Mesenchymal stem cell (in vitro differentiated cells and primary cell): ENCODE measurements at places on chromosomes 12 and 14.

DNA sequence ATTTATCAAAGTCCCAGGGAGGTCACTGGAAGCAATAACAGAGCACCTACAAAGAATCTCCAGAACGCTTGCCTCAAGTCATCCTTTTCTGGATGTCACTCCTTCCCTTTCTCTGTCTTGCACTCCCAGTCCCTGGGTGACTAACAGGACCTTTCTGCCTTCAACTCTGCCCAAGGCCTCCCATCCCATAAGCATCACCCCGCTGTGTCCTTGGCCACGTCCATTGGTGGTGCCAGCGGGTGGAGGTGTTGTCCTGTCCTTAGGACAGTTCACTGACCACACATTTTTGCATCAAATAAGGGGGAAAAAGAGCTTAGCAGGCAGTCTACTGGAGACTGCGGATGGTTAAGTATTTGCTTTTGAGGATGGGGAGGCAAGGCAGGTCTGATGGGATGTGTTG, 23.6 kb upstream of the PLEK2 start:
- no peaks in the 10 kb centered on the region for H3K36me3 ChIP-seq
- DNase-seq: no peak
- H3K4me1 ChIP-seq: no peaks in the 10 kb centered on the region
- no peak overlapping the region for H3K4me3 ChIP-seq
- no peak overlapping the region for H3K27ac ChIP-seq

GRCh38 chr14:105999361-106000028, 473.1 kb downstream of the TMEM121 start:
- no peak for DNase-seq
- no peaks in the 10 kb centered on the region for H3K27me3 ChIP-seq
- no peaks in the 10 kb centered on the region for H3K4me1 ChIP-seq
- H3K27ac ChIP-seq: no peak overlapping the region
- no peaks in the 10 kb centered on the region for H3K36me3 ChIP-seq

- no peak overlapping the region for H3K27ac ChIP-seq
- DNase-seq: no peak
- H3K27me3 ChIP-seq: no peaks in the 10 kb centered on the region
- no peak overlapping the region for H3K4me3 ChIP-seq
These were observed 206.3 kb upstream of the C14orf180 start for GRCh38 chr14:104373055-104373854.

DNA sequence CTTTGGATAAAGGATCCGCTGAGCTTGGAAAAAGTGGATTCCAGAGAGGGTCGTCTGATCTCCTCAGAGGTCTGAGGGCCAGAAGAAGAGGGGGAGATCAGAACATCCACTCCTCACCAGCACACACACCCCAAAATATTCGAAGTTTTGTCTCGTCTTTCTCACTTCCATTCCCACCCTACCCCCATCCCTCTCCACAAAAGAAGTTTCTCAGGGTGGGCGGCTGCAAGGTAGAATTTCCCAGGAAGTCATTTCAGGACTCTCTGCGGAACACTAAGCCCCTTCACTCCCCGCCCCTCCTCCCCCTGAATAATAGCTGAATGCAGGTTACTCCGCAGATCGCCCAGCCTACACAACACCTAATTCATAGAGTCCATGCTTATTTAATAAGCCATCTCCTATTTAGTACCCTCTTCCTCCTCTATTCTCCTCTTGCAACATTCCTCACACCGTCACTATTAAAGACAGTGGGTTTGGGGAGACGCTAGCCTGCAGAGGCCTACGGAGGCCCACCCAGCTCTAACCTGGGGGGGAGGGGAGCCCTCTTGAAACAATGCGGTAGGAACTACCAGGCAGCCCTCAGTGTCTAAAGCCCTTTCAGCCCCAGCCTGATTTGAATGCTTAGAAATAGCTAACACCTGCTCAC, 649 bp upstream of the SALL2 start:
- H3K4me3 ChIP-seq: peak overlapping the region; percentile 75
- peaks cover 25% of the 10 kb centered on the region for H3K27me3 ChIP-seq
- H3K27ac ChIP-seq: peak overlapping the region; percentile 69

DNA sequence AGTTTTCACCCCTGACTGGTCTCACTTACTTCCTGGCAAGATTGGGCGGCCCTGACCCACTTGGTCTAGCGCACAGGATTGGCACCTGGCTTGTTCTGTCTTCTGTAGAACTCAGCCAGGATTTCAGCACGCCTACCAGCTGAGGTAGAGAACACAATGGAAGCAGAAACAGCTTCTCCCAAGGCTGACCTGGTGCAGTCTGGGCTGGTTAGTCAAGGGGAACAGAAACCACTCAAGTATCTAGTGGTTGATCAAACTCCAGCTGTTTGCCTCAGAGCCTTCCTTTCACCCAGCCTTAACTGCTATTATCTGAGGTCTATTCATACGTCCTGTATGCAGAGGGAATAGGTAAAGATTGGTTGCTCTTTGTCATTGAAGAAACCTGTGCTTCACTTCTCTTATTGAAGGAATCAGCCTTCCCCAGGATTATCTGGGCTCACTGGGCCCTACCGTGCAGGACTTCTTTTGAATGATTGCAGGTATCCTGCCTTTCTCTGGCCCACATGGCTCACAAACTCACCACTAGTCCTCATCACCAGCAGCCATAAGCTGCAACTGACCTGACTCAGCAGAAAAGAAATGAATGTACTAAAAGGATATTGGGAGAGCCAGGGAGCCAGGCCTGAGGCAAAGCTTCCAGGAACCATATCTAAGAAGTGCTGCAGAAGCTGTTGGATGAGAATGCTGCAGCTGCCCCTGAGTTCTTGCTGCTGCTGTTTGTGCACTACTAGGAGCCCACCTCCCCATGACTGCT, 2.5 kb upstream of the PLEKHD1 start:
- DNase-seq: no peak
- H3K4me1 ChIP-seq: peaks cover 22% of the 10 kb centered on the region
- peaks cover 41% of the 10 kb centered on the region for H3K27me3 ChIP-seq
- no peak overlapping the region for H3K4me3 ChIP-seq
- no peaks in the 10 kb centered on the region for H3K36me3 ChIP-seq

DNA sequence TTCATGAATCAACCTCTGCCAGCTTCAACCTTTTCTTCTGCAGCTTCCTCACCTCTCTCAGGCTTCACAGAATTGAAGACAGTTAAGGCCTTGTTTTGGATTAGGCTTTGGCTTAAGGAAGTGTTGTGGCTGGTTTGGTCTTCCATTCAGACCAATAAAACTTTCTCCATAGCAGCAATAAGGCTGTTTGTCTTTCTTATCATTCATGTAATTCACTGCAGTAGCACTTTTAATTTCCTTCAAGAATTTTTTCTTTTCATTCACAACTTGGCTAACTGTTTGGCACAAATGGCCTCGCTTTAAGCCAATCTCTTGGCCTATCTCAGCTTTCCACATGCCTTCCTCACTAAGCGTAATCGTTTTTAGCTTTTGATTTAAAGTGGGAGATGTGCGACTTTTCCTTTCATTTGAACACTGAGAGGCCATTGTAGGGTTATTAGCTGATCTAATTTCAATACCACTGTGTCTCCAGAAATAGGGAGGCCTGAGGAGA, 229.5 kb downstream of the IPO8 start:
- no peaks in the 10 kb centered on the region for H3K4me1 ChIP-seq
- H3K4me3 ChIP-seq: no peak overlapping the region
- no peak for DNase-seq
- no peaks in the 10 kb centered on the region for H3K36me3 ChIP-seq
- H3K27me3 ChIP-seq: no peaks in the 10 kb centered on the region
- no peak overlapping the region for H3K27ac ChIP-seq

GRCh38 chr14:68958553-68958952, 20.5 kb downstream of the ACTN1 start:
- peak overlapping the region; percentile 24 for H3K27ac ChIP-seq
- H3K36me3 ChIP-seq: peaks cover 15% of the 10 kb centered on the region
- peak; percentile 71 for DNase-seq

DNA sequence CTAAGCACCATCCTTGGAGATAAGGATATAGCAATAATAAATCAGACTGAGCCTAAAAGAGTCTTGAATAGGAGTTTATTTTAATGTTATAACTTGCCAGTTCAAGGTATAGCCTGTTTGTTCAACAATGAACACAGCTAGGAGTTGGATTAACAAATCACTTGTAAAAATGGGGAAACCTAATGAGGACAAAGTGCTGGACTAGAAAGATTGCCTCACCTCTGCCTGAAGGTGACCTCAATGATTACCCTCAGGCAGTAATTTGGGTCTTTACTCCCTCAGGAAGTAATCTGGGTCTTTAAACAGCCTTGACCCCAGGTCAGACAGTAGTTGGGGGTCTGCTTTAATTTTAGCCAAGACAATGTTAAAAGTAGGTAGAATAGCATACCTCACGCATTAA, 35.5 kb upstream of the CDKL1 start:
- H3K4me3 ChIP-seq: no peak overlapping the region
- H3K36me3 ChIP-seq: peaks cover 76% of the 10 kb centered on the region
- no peaks in the 10 kb centered on the region for H3K27me3 ChIP-seq
- H3K4me1 ChIP-seq: no peaks in the 10 kb centered on the region

DNA sequence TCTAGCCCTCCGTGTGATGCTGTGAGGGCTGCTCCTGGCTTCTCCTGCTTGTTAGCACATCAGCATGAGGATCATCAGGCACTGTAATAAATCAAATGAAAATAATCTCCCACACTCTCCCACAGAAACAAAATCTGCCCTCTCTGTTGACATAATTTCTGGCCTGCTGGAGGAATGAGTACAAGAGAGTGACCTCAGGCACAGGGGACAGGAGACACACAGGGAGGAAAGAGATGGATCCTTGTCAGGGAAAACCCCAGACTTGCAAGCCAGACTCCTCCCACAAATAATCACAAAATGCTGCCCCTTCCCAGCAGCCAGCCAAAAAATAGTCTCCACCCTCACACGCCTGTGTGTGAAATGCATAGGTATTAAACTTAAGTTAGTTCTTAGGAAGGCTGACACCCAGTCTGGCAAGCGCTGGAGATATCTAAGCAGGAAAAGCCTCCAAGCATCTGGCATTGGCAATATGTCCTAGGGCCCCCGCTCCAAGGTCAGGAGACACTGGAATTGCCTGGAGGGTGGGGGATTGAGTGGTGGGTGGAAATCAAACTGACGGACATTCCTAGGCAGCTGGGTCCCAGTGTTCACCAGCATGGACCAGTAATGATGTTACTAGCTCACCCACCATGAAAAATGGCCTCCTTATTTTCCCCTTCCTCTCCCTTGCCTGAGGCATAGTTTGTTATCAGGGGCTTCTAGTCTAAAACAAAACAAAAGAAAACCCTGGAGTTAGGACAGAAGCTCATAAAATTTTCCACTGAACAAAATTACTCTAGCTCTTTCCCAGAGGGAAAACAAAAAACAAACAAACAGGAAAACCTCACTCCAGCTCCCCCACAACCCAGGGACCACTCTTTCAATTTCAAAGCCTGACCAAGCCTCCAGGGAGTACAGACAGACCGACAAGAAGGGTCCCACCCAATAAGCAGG, 22.0 kb downstream of the SMUG1 start:
- H3K4me1 ChIP-seq: peaks cover 3% of the 10 kb centered on the region
- H3K27me3 ChIP-seq: peaks cover 75% of the 10 kb centered on the region
- no peak for DNase-seq
- H3K36me3 ChIP-seq: no peaks in the 10 kb centered on the region
- H3K27ac ChIP-seq: no peak overlapping the region

- no peak overlapping the region for H3K27ac ChIP-seq
- H3K27me3 ChIP-seq: peaks cover 10% of the 10 kb centered on the region
- H3K4me1 ChIP-seq: no peaks in the 10 kb centered on the region
These were observed 208.5 kb upstream of the C14orf180 start for GRCh38 chr14:104371031-104371430.

GRCh38 chr12:12616512-12617310, 5.0 kb downstream of the CREBL2 start:
- peaks cover 21% of the 10 kb centered on the region for H3K36me3 ChIP-seq
- H3K27me3 ChIP-seq: no peaks in the 10 kb centered on the region
- peak; percentile 43 for DNase-seq

DNA sequence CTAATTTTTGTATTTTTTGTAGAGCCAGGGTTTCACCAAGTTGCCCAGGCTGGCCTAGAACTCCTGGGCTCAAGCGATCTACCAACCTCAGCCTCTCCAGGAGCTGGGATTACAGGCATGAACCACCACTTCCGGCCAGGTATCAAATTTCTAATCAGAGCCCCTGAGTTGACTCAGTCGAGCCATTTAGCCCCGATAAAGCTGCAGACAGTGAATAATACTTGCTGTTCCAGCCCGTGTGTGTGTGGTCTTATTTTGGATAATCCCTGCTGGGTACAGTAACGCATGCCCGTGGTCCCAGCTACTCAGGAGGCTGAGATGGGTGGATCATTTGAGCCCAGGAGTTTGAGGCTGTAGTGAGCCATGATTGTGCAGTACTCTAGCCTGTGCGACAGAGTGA, 57.0 kb downstream of the TEAD4 start:
- DNase-seq: no peak
- H3K36me3 ChIP-seq: peaks cover 62% of the 10 kb centered on the region
- H3K4me1 ChIP-seq: peaks cover 9% of the 10 kb centered on the region
- H3K4me3 ChIP-seq: no peak overlapping the region

DNA sequence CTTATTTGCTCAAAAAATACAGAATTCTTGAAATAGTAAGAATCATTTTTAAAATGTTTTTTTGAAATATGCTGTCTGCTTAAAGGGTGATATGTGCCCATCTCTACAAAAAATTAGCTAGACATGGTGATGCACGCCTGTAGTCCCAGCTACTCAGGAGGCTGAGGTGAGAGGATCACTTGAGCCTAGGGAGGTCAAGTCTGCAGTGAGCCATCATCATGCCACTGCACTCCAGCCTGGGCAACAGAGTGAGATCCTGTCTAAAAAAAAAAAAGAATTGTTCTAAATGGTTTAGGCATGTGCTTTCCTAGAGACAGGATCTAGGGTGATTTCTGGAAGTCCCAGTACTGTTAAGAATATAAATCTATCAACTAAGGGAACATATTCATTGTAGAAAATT, 75.6 kb upstream of the HECTD1 start:
- H3K36me3 ChIP-seq: peaks cover 4% of the 10 kb centered on the region
- no peaks in the 10 kb centered on the region for H3K27me3 ChIP-seq
- no peak overlapping the region for H3K4me3 ChIP-seq
- H3K4me1 ChIP-seq: no peaks in the 10 kb centered on the region

DNA sequence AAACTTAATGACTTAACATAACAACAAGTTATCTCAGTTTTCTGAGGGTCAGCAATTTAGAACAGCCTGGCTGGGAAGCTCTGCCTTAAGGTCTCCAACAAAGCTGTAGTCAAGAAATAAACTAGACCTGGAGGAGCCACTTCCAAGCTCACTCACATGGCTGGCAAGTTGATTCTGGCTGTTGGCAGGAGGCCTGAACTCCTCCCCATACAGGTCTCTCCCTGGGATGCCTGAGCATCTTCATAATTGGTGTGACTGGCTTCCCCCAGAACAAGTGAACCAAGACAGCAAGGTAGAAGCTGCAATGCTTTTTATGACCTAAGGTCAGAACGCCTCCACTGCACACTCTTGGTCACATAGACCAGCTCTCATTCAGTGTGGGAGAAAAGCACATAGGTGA, 128.3 kb downstream of the SAMD4A start:
- H3K36me3 ChIP-seq: no peaks in the 10 kb centered on the region
- DNase-seq: no peak
- no peaks in the 10 kb centered on the region for H3K27me3 ChIP-seq
- no peak overlapping the region for H3K27ac ChIP-seq
- no peak overlapping the region for H3K4me3 ChIP-seq

DNA sequence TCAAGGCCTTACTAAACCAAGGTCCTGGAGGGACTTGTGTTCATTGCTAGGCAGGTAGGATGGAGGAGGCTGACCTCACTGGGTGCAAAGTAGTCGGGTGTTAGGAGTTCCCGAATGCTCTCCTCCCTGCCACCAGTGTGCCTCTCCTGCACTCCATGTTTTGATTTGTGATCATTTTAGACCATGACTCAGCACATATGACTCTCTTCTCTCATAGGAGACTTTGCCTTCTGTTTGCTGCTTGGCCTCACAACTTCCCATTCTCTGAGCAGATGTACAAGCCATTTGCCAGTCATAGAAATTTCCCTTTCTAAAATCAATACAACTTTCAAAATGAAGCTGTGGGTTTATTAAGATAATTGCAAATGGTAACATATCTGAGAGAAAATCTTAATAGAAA, 46.6 kb upstream of the LRIG3 start:
- DNase-seq: no peak
- H3K4me3 ChIP-seq: no peak overlapping the region
- H3K27me3 ChIP-seq: no peaks in the 10 kb centered on the region
- H3K36me3 ChIP-seq: no peaks in the 10 kb centered on the region
